ENCODE measurements at places on chromosomes 11 and 22.

DNA sequence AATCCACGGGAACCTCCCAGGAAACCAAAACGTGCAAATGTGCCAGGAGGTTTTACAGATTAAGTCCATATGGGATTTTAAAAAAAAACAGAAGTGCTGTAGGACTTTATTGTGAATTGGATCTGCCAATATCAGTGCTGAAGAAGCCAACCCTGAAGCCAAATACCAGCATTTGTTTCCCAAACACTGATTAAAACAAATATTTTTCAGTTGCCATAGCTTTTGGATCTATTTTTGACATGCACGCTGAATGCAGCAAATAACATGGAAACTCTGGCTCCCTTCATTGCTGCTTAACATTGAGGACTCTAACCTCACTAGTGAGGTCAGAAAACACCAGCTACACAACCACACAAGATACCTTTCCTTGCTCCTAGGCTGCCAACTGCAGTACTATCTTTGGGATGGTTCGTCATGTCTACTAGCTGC is 28.4 kb upstream of the SIK2 start:
- no peak for DNase-seq

GRCh38 chr11:91946397-91946951 is 278.1 kb upstream of the FAT3 start:
- peak; percentile 6 for DNase-seq

DNA sequence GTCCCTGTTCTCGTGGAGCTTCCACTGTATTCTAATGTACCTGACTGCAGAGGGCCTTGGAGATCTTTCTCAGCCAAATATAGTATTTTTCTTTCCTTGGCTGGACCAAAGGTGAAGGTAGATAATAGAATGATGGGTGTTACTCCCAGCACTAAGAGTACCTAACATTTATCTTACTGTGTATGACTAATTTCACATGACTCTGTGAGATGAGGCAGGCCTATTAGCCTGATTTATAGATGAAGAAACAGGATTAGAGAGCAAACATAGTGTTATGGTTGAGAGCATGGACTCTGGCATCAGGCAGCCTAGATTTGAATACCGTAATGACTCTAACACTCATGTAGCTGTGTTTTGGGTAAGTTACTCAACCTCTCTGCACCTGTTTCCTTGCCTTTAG is 2.7 kb downstream of the ACO2 start:
- DNase-seq = no peak

GRCh38 chr11:47394322-47395222 is 13.8 kb upstream of the SLC39A13 start:
- DNase-seq = peak; percentile 35

DNA sequence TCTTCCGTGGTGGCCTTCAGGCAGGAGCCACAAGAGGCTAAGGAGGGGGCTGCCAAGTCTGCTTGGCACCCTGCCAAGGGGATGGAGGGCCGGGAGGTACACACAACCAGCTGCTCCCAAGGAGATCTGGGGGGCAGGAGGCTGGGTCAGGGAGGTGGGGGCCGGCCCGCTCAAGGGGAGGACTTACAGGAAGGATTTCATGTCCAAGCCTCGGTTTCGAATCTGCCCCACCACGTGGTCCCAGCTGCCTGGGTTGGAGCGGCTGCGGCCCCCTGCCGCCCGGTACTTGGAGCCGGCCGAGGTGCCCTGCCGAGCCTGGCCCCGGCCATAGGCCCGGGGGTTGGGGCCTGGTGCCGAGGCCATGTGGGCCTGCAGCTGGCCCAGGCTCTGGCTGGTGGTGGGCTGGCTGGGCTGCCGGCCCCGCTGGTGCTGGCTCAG is 33.5 kb downstream of the LRRC10B start:
- DNase-seq = no peak

DNA sequence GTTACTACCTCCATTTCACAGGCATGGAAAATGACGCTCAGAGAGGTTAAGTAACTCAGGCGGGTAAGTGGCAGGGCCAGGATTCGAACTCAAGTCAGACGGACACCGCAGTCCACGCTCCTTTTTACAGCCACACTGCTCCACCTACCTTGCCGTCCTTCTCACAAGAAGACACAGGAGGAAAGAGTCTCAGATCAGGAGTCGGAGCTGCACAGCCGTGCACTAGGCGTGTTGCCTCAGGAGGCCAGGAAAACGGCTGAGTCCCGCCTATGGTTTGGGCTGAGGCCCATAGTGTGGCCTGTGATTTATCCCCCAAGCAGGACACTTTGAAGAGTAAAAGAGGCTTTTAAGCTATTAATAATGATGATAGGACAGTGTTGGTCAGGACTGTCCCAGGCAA is 44.7 kb upstream of the CD5 start:
- no peak for DNase-seq

All from fibroblast of skin of back (primary cell).